ENCODE measurements at places on chromosomes 16 and 17.

DNA sequence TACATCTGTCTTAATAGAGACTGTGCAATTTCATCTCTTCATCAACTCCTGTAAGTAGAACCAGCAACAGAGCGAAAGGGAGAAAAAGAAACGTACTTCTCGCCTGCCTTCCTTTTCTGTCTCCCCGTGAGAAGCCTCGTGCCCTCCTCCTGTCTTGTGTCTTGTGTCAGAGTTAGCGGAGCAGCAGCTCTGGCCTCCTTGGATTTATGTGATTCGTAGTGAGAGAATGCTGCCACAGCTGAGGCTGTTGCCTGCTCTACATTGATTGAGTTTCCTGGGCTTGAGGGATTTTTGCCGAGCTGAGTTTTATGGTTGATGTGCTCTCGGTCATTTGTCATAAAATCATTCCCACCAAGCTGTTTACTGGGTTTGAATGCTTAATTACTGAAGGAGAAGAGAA, 579.1 kb upstream of the RBFOX1 start:
- no peak for DNase-seq

GRCh38 chr17:56298846-56299245, 145.6 kb downstream of the ANKFN1 start:
- DNase-seq, result no peak

DNA sequence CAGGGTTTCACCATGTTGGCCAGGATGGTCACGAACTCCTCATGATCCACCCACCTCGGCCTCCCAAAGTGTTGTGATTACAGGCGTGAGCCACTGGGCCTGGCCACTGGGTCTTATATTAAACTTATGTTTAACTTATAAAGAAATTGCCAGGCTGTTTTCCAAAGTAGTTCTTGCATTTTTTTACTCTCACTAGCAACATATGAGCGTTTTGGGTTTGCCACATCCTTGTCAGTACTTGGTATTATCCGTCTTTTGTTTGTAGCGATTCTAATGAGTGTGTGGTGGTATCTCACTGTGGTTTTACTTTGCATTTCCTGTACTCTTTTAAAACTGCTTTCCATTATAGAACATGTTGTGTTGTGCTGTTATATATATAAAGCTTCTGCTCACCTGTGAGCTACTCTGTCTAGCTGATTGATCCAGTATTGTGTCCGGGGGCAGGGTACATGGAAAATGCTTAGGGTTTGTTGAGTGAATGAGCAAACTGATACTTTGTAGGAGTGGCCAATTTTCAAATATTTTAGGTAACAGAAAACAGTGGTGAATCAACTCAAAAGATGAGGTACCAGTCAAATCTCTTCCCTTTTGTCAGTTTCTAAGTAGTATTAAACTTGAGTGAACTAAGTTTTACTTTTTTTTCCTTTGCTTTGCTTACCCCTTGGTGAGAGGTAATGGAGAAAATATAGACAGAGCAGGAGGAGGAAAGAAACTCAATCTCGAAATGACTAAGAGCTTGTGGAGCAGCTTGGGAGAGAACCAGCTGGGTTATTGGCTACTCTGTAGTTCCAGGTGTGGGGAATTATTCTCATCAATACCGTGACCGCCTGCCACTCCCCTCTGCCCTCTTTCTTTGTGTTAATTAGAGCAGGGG, 75.8 kb downstream of the PITPNC1 start:
- no peak for DNase-seq

DNA sequence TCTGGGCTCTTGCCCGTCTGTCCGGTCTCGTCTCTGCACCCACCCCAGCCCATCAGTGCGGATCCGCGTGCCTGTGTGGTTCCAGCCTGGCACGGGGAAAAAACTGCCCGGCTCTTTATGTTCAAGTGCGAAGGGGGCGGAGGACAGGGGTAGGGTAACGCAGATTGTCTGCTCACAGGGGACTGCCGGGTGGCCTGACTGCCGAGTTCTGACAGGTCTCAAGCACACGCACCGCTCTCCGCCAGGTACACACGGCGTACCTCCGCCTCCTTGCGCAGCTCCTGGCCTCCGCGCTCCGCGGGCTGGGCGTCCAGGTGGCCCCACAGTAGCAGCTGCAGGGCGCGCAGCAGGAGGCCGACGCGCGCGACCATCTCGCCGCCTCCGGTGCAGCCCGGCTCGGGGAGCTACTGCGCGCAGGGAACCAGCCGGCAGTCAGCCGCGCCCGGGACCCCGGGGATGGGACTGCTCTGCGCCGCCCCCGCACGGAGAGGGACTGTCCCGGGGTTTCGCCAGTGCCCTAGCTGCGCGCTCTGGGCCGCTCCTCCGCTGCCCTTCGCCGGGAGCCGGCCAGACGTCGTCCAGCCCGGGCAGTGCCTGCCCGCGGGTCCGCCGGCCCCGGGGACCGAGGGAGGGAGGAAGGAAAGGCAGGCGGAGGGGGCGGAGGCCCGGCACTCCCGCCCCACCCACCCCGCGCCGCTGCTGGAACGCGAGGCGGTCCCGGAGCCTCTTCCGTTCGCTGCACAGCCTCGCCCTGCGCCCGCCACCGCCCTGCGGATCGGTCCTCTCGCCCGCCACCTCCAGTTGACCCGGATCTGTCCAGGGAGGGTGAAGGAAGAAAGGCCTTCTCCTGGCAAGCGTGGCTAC, at the start of gene MMP28:
Gene MMP28, minus strand, starts transcription at position 635 of the 864 bp plus-strand sequence. Its CDS starts 264 bp downstream, at position 371.
- DNase-seq, result peak; percentile 28

DNA sequence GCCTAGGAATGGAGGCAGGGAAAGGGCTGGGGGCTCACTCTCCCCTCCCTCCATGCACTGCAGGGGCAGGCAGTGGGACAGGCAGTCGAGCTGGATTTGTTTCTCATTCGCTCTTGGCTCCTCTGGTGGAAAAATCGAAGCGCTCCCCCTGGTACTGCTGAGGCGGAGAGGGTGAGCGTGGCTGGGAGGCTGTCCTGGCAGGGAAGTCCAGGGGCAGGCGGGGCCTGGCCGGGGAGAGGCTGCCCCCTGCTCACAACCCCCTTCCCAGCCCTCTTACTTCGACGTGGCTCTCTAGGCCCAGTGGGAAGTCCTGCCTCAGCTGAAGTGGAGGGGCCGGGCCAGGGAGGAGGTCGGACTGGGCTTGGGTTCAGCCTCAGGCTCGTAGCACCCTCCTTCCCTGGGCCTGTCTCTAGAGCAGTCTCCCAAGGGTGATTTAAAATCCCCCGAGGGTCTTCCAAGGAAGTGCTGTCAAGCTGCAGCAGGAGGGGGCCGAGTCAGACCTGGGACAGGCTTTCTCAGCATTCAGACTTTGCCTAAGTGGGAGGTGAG, 16.5 kb upstream of the TMEM92 start:
- DNase-seq, result no peak

DNA sequence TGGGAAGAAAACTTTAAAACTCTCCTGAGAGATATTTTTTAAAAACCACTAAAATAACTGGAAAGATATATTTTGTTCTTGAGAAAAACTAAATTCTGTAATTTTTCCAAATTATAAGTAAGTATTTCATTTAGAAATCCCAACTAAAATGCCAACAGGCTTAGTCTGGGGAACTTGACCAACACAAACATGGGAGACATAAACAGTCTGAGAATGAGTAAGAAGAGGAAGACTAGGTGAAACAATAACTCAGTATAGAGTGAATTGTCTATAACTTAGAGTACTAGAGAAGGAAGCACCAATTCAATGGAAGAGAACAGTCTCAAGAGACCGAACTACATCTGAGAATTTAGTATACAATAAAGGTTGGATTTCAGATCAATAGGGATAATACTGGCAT, 2.9 kb downstream of the CMTM1 start:
- DNase-seq, result no peak

- no peak for DNase-seq
Observed at GRCh38 chr17:20992987-20993862, 49.6 kb downstream of the USP22 start.

DNA sequence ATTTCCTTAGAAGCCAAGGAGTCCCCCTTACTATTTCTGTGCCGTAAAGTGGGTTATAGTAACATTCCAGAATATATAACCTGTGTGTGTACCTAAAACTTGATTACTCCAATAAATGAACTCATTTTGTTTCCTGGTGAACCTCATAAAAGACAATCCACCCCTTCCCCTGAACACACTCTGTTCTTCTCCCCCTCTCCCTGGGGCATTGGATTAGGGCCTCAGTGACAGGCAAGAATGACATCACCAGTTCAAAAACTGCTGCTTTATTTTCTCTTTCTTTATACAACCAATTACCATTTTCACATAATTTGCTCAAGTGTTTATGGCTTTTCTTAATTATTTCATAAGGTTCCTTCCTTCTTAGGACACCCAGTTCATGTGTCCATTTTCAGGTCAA, 17.4 kb downstream of the AARSD1 start:
- DNase-seq, result no peak

GRCh38 chr16:89700649-89701424, 668 bp downstream of the SPATA2L start:
- DNase-seq, result no peak

- DNase-seq, result no peak
Observed at GRCh38 chr16:82639263-82639662, 12.5 kb downstream of the CDH13 start.

GRCh38 chr16:5634666-5635180, 537.1 kb upstream of the EEF2KMT start:
- no peak for DNase-seq

- no peak for DNase-seq
Observed at GRCh38 chr17:63189082-63189481, 223.0 kb downstream of the TANC2 start.

DNA sequence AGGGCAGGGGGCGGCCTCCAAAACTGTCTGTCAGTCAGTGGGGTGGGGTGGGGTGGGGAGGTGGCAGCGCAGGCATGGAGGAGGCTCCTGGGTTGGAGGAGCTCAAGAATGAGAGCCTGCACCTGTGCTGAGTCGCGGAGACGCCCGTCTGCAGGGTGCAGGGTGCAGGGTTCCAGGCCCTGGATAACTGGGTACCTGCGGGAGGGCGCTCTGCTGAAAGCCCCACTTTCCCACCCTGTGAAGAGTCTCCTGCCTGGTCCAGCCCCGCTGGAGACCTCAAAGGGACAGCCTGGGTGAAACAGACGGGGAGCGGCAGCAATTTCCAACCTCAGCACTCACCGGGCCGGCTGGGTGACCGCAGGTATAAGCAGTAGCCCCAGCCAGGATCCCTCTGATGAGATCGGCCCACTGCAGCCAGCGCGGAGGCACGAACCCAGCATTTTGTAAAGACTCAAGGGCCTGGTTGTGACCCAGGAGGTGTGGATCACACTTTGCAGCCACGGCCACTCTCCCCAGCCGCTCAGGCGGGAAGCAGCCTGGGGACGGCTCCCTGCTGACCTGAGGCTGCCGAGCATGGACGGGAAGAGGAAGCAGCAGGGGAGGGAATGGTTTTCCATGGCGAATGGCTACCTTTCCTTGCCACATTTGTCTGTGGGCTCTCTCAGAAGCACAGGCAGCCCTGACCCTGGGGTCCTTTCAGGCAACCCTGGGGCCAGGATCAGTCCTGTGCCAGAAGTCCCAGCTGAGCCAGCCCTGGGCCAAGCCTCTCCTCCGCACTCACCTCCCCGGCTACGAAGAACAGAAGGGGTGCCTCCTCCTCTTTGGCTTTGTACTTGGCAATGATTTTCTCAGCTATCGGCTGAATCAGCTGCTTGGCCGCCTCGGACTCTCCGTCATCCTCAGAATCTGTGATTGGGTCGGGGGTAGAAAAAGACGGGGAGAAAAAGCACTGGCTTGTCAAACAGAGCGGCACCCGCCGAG, 21.0 kb downstream of the MRM3 start:
- DNase-seq, result no peak

- no peak for DNase-seq
Observed at GRCh38 chr17:59357219-59357697, 25.8 kb downstream of the YPEL2 start.

DNA sequence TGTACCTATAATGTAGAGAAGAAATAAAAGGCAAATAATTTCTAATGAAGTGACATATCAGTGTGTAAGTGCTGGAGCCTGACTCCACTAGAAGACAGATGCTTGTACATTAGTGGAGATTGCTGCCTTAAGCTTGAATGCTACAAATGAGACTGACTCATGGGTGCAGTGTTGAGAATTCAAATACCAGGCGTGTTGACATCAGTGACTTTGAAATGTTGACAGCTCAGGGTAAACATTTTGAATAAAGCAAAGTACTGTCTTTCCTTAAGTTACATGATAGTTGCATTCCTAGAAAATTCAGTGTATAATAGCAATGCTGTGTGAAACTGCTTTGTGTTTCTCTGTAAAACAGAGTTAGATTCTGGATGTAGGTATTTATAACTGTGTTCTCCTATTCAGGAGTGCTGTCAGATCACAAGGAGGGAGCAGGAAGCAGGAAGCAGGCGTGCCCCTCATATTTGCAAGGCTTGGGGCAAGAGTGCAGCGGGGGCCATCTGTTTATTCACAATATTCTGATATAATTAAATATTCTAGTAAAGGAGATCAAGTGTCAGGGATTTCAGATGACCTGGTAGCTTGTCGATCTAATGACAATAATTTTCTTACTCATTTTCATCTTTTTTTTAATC, 119.0 kb downstream of the SPECC1 start:
- no peak for DNase-seq

DNA sequence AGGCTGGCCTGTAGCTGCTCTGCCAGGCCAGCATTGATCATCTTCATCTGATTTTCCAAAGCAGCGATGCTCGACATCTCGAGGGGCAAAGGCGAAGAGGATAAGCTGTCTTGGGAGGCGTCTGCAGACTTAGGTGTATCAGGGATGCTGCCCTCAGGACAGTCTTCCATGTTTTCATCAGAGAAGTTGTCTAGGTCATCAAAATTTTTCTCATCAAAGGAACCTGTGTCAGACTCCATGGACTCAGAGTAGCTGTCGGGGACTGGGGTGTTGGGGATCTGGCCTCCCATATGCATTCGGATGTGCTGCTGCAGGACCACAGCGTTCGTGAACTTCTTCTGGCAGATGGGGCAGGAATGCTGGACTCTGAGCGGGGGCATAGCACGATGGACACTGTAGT, 11.5 kb downstream of the SALL1 start:
- no peak for DNase-seq

DNA sequence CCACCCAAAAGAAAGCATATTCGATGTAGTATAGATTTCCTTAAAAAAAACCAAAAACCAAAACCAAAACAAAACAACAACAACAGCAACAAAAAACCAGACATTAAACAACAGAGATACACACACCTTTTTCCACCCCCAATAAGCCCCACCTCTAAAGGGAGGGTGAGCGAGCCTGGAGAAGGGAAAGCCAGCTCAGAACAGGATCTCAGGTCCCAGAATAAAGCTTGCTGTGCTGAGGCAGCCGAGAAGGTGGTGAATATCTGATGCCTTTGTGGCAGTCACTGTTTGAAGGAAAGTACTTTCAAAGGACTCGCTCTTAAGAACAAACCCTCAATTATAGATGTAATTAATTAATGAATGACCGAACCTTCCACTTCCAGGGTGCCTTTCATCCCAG, 470 bp downstream of the KRT23 start:
- DNase-seq, result no peak
